ENCODE measurements at places on chromosomes 6 and 20.

DNA sequence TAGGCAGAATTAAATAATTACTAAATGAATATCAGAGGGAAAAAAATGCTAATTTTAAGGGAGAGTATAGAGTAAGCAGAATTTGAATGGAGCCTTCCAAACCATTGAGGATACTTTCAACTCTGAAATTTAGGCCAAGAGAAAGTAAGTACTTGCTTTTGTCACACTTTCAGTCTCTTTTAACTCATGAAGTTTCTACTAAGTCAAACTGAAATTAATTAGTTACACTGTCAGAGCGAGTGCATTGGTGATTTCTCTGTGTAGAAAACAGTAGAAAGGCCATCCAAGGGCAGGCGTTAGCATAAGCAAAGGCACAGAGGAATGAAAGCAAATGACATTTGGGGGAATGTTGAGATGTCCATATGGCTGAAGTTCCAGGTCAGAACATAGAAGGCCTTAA is 92.9 kb downstream of the PLEKHG1 start:
- no peak for DNase-seq

- no peak for DNase-seq
These were observed 568 bp downstream of the CCDC170 start for GRCh38 chr6:151494235-151494935.

GRCh38 chr6:47437592-47437991 is 40.0 kb upstream of the CD2AP start:
- no peak for DNase-seq

DNA sequence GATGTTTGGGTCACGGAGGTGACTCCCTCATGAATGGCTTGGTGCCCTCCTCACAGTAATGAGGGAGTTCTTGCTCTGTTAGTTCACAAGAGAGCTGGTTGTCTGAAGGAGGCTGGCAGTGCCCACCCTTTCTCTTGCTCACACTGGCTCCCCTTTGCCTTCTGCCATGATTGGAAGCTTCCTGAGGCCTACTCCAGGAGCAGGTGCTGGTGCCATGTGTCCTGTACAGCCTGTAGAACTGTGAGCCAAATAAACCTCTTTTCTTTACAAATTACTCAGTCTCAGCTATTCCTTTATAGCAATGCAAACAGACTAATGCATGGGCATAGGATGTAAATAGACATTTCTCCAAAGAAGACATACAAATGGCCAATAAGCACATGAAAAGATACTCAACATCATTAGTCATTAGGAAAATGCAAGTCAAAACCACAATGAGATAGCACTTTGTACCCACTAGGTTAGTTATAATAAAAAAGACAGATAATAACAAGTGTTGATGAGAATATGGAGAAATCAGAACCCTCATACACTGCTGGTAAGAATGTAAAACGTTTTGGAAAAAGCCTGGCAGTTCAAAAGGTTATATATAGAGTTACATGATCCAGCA is 17.7 kb downstream of the C20orf203 start:
- no peak for DNase-seq
